ENCODE measurements at places on chromosomes 6 and 20.

DNA sequence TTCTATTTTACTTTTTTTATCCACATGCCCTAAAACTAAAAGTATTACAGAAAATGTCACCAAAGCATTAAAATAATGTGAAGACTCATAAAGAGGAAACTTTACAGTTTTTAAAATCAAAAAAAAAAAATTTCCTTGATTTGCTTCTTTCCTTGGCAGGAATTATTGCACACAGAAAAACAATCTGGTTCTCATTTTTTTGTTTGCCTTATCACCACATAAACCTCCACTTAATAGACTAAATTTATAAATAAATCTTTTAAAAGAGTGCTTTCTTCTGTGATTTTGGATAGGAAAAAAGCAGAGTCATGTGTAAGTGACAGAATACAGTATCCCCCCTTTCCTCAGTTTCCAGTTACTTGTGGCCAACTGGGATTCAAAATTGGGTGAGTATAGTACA, 695.1 kb upstream of the CITED2 start:
- DNase-seq: no peak

DNA sequence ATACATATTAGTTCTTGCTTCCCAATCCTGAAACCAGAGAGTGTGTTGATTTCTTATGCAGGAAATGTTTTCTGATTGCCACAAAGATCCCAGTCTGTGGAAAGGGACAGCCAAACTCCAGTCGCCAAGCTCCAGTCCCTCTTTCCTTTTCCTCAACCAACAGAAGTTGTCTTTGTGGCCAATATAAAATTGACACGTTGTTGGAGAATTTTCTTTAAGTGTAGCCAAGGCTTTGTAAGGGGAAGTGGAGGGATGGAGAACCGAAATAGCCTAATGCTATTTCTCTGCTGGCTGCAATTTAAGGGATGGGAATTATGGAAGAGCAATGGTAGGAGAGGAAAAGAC, 5.4 kb downstream of the ADGRB3 start:
- DNase-seq: no peak

- peak; percentile 19 for DNase-seq
These were observed 101.6 kb upstream of the PRSS16 start for GRCh38 chr6:27145731-27146455.

GRCh38 chr6:124008000-124008987, 204.6 kb downstream of the NKAIN2 start:
- no peak for DNase-seq

DNA sequence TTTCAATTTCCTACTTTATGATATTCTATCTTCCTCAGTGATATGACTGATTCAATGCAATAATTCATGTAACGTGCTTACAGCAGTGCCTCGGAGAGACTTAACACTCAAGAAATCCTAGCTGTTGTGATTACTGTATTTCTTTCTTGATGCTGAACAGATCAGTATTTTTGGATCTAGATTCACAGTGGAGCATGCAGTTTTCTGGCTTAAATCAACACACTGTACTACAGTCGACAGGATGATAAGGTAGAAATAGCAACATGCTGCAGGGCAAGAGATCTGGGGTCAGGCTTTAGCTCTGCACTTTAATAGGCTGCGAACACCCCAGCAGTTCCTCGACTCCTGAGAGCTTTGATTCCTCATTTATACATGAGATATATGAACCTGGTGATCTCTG, 161.0 kb downstream of the AIG1 start:
- DNase-seq: no peak

DNA sequence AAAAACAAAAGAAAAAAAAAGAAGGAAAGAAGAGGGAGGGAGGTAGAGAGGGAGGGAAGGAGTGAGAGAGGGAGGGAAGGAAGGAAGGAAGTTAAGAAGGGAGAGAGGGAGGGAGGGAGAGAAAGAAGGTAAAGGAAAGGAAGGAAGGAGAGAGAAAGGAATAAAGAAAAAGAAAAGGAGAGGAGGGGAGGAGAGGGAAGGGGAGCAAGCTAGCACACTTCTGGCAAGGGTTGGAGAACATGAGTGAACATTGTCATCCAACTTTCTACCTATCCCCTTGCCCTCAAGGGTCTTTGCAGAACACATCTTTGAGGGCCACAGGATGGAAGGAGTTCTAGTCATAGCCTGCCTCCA, 34.1 kb upstream of the IL17A start:
- DNase-seq: no peak

DNA sequence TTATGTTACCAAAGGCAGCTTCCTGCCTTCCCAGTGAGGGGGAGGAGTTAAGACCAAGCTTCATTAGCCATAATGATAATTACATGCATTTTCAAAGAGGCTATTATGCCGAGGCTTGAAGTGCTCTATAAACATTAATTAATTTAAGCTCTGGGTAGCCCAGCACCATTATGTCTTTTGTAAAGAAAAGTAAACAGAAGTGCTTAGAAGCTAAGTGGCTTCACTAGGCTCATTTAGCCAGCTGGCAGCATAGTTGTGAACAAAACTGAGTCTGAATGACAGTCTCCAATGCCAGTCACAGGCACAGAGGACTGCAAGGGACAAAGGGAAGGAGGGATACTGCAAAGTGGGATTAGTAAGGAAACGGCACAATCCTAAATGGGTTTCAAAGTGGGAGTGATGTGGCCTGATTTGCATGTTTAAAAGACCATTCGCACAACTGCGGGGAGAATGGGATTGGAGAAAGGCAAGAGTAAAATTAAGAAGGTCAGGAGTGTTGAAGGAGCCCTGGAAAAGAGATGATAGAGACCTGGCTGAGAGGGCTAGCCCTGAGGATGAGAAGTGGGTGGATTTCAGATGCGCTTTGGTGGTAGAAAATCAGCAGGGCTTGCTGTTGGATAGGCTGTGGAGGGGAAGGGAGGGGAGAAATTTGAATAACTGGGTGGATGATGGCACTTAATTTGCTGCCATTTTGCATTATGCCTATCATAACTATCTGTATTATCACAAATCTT, 20.1 kb upstream of the ISM1 start:
- DNase-seq: no peak

GRCh38 chr20:44896583-44896982, 11.1 kb downstream of the YWHAB start:
- no peak for DNase-seq

DNA sequence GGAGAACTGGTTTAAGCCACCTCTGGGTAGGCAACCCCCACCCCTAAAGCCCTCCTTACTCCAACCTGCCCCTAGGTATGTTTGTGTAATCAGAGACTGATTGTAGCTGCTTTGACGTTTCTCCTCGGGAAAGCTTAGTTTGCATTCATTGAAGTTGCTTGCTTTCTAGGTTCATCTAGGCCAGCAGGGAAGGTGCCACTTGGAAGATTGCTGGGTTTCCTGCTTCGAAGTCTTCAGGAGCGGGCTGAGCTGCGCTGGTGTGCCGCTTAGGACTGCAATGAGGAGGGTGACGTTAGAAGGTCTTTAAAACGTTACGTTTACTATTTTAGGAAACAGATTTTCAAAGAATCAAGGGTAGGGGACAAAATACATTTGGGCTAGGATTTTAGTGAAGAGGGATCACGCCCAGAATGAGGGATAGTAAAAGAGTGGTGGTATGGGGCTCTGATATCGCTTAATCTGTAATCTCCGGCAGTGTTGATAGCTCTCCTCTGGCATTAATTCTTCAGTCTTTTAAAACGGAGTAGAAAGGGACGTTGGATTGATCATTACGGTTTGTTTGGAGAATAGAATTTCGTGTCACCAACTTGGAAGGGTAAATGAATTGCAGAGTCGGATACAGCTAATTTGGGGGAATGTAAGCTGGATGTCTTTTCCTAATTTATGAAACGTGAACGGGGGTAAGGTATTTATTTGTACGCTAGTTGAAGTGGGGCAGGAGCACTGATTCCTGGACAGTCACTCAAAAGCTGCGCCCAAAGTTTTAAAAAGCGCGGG, 92.6 kb upstream of the PRDM1 start:
- DNase-seq: no peak

DNA sequence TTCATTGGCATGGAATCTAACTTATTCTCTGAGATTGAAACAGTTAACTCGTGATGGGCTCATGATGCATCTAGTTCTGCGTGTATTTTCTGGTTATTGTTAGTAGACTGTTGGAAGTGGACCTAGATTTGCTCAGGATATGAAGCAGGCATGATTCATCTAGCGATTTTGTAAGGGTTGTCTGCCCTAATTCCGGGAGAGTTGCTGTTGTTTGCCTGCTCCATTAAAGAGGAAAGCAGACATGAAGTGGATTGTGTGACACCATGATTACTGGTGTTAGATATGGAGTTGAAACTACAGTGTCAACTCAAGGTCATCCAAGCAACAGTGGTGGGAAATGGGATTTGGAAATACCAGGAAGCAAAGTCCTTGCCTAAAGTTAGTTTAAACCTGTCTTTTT, 41.0 kb downstream of the SOX4 start:
- DNase-seq: no peak

DNA sequence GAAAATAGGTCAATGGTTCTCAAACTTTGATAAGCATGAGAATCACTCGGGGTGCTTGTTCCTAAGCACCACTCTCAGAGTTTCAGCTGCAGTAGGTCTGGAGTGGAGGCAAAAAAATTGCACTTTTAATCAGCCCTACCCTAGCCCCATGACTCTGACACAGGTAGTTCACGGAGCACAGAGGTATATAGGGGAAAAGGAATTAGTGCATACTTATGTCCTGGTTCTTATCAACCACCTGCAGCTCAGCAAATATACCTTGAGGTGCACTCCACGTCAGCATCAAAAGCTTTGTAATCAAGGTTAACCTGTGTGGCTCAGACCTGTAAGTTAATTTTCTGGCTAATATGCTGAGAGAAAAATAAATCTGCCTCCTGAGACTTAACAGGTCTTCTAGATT, 138.8 kb upstream of the HMGN3 start:
- no peak for DNase-seq

DNA sequence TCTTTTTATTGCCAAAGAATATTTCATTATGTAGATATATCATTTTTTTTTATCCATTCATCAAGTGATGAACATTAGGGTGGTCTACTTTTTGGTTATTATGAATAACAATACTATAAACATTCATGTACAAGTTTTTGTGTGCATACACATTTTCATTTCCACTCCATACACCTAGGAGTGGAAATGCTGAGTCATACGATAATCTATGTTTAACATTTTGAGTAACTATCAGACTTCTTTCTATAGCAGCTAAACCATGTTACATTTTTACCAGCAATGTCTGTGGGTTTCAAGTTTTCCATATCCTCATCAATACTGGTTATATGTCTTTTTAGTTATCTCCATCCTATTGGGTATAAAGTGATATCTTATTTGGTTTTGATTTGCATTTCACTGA, 65.7 kb downstream of the PRSS35 start:
- no peak for DNase-seq
